ENCODE measurements at places on chromosomes 3 and 15. TPM values are rescaled to one million over a fixed set of nuclear protein-coding genes. Genes with fewer than 3 reads are reported as not detected.

DNA sequence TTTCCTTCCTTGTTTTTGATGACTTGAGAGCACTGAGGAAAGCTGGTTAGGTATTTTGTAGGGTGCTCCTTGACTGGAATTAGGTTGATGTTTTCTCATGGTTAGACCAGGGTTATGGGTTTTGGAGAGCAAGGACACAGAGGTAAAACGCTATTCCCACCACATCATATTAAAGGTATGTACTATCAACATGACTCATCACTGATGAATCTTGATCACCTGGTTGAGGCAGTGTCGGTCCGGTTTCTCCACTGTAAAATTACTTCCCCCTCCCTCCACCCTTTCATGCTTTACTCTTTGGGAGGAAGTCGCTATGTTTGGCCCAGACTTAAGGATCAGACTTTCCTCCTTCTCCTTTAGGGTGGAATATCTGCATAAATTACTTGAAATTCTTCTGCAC lies 201.6 kb downstream of the EDEM1 start:
- no peak for DNase-seq

- DNase-seq = no peak
These were observed 49.9 kb downstream of the MME start for GRCh38 chr3:155130001-155130400.

- DNase-seq = no peak
These were observed 227.4 kb upstream of the STT3B start for GRCh38 chr3:31305340-31305739.

DNA sequence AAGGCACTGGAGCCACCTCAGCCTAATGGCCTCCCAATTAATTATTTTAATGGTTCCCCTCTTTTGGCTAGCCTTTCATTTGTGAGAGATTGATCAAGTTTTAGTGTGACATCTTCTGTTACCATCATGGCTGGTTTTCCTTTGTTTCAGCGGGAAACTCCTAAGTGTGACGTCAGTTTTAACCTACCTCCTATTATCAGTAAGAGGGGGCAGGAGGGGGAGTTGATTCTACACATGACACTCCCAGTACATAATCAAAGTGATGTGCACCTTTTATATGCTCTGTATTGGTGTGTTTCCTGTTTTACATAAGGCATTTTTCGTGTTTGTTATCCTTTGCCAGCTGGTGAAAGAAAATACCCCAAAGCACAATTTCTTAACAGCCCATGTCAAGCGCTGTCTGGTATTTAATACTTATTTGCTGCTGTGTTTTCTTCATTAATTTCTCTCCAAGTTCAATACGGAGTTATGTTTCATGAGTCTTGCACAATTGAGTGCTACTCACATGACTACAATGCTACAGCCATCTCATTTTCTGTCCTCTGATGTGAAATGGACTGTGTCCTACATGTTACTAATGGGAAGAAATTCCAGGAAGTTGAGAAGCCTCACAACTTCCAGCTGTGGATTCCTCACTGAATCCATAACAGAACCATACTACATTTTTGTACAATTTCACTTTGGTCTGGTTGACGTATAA lies 52.2 kb upstream of the POLR2M start:
- no peak for DNase-seq

- DNase-seq = no peak
These were observed 57.2 kb upstream of the UTS2B start for GRCh38 chr3:191387441-191388077.

- DNase-seq = no peak
These were observed 23.2 kb downstream of the USP13 start for GRCh38 chr3:179676081-179676480.

- no peak for DNase-seq
These were observed 87.3 kb upstream of the PROK2 start for GRCh38 chr3:71872256-71872655.

GRCh38 chr3:132660052-132660810 lies at the start of gene UBA5:
UBA5 (plus strand) TSS chr3:132660329; CDS start chr3:132660538, 209 bp downstream.
- peak; percentile 69 for DNase-seq

DNA sequence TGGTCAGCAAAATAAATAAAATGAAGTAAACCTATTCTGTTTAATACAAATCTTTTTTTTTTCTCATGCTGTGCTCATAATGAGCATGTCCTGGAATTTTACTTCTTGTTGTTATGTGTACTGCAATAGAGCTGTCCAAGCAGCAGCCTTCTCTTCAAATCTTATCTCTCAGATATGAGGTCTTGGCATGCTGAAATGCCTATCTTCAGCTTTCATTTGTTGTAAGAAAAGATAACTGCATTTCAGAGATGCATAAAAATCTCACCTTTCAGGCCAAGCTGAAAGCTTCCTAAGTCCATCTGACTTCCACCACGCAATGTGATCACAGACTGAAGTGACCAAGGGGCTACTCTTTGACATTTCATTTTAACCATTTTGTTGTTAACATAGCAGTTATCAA lies 43.5 kb upstream of the LRRC3B start:
- no peak for DNase-seq

- DNase-seq = no peak
These were observed 18.1 kb upstream of the ALDH1A3 start for GRCh38 chr15:100861511-100861991.

- peak; percentile 63 for DNase-seq
These were observed 34.1 kb upstream of the HES1 start for GRCh38 chr3:194101592-194102432.

DNA sequence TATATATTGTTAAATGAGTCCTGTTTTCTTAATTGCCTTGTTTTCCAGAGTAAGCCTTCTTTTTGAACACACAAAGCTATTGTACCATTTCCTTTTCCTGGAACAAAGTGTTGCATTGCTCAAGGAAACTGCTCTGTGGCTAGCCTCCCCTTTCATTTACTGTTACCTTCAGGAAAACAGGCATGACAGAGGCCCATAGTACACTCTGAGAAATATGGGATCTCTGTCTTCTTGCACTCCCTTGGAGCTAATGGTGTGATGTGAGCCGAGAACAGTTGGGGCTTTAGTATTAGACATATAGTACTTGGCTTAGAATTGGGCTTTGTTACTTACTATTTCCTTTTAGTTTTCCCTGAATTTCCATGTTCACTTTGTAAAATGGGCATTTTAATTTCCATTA lies 193.7 kb downstream of the GHSR start:
- DNase-seq = no peak

GRCh38 chr15:25481208-25481859 lies 42.5 kb upstream of the UBE3A start:
- peak; percentile 71 for DNase-seq

- DNase-seq = no peak
These were observed 135.0 kb upstream of the CCNL1 start for GRCh38 chr3:157294953-157295352.

- DNase-seq = no peak
These were observed 10.9 kb downstream of the LRRFIP2 start for GRCh38 chr3:37163262-37164015.

DNA sequence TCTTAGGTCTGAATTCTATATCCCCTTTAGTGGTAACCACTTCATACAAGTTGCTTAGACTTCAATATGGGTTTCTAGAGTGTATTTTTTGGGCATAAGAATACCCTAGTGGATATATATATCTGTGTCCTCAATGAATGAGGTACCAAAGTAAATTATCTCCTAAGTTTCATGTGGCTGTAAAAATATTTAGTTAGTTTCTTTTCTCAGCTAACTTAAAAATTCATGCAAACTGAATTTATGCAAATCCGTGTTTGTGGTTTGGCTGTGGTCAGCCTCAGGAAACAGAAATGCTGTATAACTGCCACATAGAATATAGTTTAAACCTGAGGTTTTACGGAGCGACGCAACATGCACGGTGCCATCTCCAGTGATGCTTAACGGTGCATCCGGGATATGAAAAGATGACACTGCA lies 80.3 kb downstream of the PEX5L start:
- DNase-seq = peak; percentile 14

DNA sequence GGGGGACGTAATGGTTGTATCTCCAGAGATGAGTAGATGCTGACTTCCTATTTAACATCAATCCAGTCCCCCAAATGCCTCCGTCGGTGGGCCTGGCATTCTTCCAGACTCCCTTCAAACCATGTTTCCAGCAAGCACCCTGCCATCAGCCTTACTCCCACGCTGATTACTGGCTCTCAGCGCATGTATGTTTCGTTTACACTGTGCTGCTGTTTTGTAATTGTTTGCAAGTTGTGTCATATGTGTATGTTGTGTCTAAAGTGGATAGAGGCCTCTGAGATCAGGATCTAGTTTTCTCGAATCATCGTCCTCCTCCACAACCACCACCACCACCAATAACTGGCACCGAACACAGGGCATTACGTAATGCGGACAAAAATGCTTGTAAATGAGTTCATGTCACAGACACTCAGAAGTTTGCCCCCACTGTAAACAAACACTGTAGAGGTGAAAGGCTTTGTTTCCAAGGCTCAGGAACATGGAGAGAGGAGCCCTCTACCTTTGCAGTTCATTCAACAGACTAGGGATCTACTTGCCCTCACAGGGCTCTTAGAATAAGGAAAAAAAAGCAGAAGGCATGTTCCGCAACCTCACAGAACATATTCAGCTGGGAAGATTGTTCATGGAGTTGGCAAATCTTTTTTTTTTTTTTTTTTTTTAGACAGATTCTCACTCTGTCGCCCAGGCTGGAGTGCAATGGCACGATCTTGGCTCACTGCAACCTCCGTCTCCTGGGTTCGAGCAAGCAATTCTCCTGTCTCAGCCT lies 46.1 kb upstream of the SEMA4B start:
- peak; percentile 74 for DNase-seq

- DNase-seq = no peak
These were observed 156.2 kb downstream of the PLCL2 start for GRCh38 chr3:17040990-17041377.

Gene FBXO40
- total RNA-seq = not detected

Gene HAPLN3
- 33.9 TPM for total RNA-seq

Gene TJP1
- total RNA-seq = 107 TPM

Gene CCK
- total RNA-seq = 68.3 TPM

Gene MASP1
- total RNA-seq = not detected

Gene DLEC1
- not detected for total RNA-seq

Gene SCG3
- total RNA-seq = not detected

Gene WDR93
- total RNA-seq = not detected

Gene CHRD
- total RNA-seq = 9.2 TPM

Gene GNAT1
- total RNA-seq = not detected

Gene SCG5
- 2.9 TPM for total RNA-seq
